ENCODE measurements at places on chromosomes 3 and 15.
A peak's percentile ranks its signal among the peaks of the same experiment; 100 is the strongest.

- DNase-seq: no peak
These were observed 105.2 kb downstream of the EPHA3 start for GRCh38 chr3:89212619-89213018.

DNA sequence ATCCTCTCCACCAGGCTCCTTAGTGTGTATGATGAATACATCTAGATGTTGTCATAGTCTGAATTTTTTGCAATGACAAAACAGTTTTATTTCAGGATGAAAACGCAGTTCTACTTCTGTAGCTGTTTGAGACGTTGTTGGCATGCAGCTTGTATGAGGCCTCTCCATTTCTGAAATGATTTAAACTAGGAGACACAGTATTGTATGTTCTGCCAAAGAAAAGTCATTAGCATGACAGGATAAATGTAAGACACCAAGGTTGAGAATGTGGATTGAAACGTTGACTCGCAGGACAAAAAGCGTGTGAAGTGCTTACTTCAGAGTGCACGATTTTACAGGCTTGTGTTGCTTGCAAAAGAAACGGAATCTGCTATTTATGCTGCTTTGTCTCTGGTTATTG, 35.3 kb downstream of the ABHD17C start:
- no peak for DNase-seq

GRCh38 chr15:49558929-49559328, 61.7 kb downstream of the FAM227B start:
- no peak for DNase-seq

GRCh38 chr15:97706059-97706458, 254.4 kb upstream of the ARRDC4 start:
- DNase-seq: no peak

GRCh38 chr3:5520237-5520636, 332.7 kb downstream of the EDEM1 start:
- DNase-seq: no peak

DNA sequence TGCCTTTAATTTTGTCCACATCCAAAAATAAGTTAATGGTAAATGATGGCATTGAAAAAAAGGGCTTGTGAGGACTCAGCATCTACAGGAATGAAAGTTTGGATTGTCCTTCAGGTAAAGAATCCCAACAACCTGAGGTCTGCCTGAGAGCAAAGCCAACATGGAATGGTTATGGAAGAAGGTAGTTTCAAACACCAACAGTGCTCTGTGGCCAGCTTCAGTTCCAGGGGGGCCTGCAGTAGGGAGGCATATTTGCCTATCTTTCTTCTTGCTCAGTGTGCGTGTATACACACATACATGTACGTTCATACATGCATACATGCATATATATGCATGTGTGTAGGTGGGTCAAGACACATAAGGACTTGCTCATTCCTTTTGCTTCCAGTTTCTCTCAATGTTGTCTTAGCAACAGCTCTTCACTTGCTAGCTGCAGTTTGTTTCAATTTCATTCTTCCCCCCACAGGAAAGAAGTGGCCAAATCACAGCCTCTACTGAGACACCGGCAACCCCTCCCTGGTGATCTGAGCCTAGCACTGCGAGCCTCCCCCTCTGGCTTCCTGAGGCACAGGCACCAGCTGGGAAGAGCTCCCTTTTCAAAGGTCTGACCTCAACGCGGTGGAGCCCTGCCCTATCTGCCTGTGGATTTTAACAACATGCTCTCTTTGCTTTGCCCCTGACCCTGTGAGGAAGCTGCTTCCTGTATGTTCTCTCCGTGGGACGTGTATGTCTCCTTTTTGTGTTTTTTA, 146.2 kb downstream of the KLF13 start:
- no peak for DNase-seq

DNA sequence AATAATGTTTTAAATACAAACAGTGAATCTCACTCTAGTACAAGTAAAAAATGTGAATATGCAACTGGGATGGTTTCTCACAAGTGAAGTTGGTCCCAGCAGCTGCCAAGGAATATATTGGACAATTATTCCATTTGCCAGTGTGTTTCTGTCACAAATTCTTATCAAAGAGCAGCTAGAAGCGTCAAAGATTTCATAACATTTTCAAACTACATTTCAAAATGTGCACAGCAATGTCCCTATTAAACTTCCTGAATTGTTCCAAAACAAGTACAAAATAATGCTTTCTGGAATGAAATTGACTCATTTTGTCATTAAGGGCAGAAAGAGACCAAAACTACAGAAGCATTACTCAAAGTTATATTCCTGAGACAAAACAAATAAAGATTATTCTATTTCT, 38.3 kb downstream of the GPR176 start:
- DNase-seq: no peak

- DNase-seq: no peak
These were observed 265.8 kb downstream of the RPLP1 start for GRCh38 chr15:69718436-69718835.

DNA sequence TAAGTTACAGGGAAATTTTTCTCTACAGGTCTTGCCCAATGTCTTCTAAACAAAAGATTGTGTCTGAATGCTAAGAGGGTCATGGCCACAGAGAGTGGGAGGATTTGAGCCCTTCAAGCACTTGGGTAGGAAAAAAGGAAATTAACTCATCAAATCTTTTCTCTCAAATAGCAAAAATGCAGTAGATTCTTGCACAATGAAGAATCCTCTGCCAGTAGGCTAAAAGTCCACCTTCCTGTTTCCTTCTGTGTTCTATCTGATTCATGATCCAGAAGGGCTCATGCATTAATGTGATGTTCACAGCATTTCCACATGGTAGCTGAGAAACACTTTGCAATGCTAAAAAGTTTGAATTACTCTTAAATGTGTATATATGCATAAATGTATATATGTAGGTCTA, 177.1 kb downstream of the CD47 start:
- no peak for DNase-seq

DNA sequence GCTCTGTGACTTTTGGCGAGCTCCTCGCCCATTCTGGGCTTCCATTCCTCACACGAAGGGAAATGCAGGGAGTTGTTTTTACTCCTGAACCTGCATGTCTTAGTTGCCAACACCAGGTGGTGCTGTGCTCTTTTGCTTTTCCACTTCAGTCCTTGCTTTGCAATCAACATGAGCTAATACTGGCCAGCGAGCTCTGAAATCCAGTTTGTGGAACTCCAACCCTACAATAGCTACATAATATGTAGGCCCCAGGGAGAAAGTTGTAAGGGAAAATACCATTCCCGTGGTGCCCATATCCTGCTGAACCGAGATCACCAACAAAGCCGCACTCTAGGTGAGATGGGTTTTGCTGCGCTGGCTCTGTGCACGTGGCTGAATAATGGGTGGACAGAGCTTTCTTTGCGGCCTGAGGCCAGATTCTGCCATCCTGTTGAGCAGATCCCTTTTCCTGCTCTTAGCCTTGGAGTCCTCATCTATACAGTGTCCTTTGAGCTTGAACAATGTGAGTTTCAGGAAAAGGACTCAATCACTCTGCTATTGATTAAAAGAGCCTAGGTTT, 25.0 kb downstream of the LSM3 start:
- DNase-seq: peak; percentile 64

- DNase-seq: no peak
These were observed 79.6 kb downstream of the NFKBIZ start for GRCh38 chr3:101928890-101929289.

GRCh38 chr15:49379996-49380395, 43.0 kb upstream of the FGF7 start:
- no peak for DNase-seq

DNA sequence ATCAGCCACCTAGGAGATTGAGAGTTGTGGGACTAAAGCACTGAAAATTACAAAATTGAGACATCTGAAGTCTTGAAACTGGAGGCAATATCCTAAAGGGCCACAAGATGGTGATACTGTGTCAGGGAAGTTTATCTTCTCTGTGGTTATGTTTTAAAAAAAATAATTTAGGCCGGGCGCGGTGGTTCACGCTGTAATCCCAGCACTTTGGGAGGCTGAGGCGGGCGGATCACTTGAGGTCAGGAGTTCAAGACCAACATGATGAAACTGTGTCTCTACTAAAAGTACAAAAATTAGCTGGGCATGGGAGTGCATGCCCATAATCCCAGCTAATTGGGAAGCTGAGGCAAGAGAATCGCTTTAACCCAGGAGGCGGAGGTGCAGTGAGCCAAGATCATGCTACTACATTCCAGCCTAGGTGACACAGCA, 17.9 kb upstream of the NIT2 start:
- no peak for DNase-seq

GRCh38 chr3:194203482-194204041, 67.6 kb downstream of the HES1 start:
- DNase-seq: no peak

- DNase-seq: no peak
These were observed 43.5 kb downstream of the EPHB1 start for GRCh38 chr3:134838599-134838998.

GRCh38 chr3:125317761-125318160, 57.4 kb downstream of the ZNF148 start:
- DNase-seq: no peak

Measured in upper lobe of left lung (tissue), 6 donors.